ENCODE measurements at places on chromosomes 2 and 18.

GRCh38 chr2:126890136-126890510 is 8.6 kb upstream of the TEX51 start:
- DNase-seq, result no peak

DNA sequence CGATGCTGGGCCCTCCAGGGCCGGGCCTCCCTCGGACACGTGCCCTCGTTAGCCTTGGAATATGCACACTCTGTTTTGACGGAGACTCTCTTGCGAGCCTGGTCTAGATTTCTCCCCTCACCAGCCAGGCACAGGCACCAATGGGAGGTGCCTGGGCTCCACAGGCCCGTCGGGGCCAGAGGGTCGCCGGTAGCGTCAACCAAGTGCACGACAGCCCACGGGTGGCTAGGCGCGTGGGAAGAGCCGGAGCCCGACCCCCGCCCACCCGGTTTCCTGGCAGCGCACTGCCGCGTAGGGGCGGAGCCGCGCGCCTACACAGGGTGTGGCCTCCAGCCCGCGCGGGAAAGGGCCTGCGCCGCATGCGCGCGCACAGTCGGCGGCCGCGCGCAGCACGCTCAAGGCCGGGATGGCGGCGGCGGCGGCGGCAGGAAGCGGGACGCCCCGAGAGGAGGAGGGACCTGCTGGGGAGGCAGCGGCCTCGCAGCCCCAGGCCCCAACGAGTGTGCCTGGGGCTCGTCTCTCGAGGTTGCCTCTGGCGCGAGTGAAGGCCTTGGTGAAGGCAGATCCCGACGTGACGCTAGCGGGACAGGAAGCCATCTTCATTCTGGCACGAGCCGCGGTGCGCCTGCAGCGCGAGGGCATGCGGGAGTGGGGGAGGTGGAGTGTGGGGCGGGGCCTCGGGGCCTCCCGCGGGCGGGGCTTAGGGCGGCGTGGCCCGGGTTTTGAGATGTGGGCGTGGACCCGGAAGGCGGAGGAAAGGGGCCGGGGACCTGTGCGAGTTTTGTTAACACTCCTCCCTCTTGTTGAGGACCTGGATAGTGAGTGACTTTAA is at the start of gene POLE4:
Gene POLE4 (plus strand): TSS at position 370 of the 832 bp plus-strand sequence. CDS start 37 bp downstream, at position 407.
- DNase-seq, result peak; percentile 83

- peak; percentile 23 for DNase-seq
Observed at GRCh38 chr2:10883801-10884478, 27.8 kb upstream of the KCNF1 start.

GRCh38 chr18:32770054-32770665 is 2.7 kb downstream of the KLHL14 start:
- DNase-seq, result peak; percentile 95

DNA sequence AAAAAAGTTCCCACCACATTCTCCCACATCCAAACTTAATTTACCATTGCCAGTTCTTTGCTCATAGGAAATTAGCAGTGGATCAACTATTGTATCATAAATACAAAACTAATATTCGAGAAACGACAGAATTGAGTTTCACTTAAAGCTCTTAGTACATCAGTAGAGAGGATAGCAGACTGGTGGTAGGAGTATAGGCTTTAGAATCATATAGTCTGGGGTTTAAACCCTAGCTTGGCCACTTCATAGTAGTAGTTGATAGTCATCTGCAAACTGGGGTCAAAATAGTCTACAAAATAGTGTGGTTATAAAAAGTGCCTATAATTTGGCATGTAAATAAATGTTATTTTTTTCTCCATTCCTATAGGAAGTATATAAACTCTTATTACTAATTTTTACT is 30.9 kb downstream of the PIK3C3 start:
- DNase-seq, result no peak

DNA sequence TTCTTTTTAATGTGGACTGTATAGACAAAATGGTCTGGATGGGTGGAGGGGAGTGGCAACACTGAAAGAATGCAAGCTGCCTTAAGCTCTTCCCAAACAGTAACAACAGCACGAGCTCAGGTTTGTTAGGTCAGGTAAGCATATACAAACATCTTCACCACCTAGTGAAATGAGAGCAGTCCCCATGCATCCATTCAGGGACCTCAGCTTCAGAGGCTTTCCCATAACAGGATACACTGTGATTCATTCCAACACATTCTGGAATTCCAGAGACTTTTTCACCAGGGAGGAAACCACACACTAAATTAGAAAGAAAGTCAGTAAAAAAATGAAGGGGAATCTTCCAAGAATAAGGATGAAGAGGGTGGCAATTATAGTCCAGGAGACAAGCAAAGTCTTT is 50.4 kb upstream of the BZW1 start:
- DNase-seq, result no peak

GRCh38 chr2:26473796-26474195 is 4.1 kb downstream of the OTOF start:
- no peak for DNase-seq

DNA sequence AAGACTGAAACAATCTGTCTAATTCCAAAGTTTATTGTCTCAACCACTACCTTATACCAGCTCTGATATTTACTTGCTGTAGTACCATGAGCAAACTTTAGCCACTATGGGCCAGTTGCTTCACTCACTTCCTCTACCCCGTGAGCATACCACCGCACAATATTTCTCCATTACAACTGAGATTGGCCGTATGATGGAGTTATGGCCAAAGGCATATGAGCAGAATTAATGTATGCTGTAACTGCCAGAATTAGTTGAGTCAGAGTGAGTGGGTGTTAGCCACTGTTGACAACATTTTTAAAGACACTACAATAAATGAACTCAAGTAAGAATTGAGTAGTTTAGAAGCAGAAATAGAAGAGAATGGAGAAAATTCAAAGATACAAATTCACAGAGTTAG is 69.7 kb downstream of the LRATD1 start:
- DNase-seq, result no peak

DNA sequence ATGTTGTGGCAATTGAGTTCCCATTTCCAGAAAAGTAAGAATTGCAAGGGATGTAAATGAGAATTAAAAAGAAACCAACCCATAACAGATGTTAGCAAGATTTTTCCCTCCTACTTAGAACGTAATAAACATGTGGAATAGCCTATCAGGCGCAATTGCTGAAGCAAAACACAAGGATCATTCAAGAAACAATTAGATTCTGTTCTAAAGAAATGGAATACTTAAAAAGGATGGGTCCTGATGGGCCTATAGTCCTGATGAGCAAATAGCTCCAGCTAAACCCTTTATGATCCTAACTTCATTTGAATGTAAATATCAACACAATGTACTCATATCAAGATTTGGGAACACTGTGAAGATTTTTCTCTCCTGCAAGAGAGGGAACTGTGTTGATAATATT is 771.0 kb upstream of the CDH7 start:
- no peak for DNase-seq

GRCh38 chr2:213148572-213149261 is 2.7 kb downstream of the IKZF2 start:
- no peak for DNase-seq

DNA sequence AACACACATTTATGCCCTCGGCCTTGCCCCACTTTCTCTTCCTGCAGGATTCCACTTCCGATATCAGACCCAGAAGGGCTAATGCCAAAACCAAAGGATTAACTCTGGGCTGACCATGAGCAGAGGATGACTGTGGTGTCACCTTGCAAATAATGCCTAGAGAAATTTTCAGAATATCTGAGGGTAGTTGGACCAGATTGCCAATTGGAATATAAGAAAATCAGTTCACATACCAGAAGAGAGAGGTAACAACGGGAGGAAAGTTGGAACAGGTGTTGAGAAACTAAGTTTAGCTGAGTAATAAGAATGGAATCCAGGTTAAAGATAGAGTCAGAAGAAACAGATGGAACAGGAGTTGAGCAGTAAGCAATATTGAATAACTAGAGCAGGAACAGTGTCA is 232.7 kb upstream of the UBE2E3 start:
- DNase-seq, result no peak

DNA sequence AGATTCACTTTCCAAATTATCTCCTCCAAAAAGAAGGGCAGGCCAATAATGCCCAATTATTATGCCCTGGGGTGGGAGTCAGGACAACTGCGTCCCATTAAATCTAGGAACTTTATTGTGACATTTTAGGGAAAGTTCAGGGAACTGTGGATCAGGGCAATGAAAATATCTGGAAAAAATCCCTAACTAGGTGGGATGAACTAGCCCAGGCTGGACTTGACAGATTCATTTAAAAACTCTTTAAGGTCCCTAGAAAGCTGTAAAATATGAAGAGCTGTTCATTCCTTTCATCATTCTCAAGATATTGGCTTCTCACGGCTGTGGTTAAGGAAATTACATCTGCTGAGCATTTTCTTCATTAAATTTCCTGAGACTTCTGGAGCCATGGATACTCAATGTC is 8.2 kb downstream of the CREG2 start:
- no peak for DNase-seq

- no peak for DNase-seq
Observed at GRCh38 chr18:13381944-13382365, 163.4 kb downstream of the LDLRAD4 start.

- peak; percentile 65 for DNase-seq
Observed at GRCh38 chr18:24831871-24832665, 371.6 kb downstream of the HRH4 start.

DNA sequence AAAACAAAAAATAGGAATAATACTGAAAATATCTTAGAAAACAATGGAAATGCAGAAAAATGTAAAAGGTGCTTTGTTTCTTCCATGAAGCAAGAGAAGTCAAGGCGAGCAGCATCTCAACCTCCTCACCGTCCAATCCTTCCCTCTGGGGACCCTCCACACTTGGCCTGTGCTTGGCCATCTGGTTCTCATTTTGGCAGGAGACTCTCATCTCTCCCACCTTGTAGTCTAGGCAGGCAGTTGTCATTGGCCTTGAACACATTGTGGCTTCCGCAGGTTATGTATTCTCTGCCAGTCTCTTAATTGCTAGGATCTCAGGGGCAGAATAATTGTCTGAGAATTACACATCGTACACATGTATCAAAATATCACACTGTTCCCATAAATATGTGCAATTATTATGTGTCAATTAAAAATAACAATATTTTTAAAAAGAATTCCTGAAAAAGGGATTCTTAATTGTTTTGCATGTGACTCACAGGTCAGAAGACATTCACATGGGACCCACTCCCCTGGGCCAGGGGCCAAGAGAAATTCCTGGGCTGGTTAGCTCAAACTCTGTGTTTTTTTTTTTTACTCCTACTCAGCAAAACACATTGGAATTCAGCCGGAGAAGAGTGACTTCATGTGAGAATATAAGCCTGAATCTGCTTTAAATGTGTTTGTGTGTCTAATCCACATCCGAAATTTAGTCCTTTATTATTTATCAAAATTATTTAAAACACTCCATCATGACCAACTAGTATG is 14.0 kb upstream of the ANKRD62 start:
- no peak for DNase-seq

GRCh38 chr2:19488009-19488691 is 129.7 kb upstream of the OSR1 start:
- DNase-seq, result no peak

DNA sequence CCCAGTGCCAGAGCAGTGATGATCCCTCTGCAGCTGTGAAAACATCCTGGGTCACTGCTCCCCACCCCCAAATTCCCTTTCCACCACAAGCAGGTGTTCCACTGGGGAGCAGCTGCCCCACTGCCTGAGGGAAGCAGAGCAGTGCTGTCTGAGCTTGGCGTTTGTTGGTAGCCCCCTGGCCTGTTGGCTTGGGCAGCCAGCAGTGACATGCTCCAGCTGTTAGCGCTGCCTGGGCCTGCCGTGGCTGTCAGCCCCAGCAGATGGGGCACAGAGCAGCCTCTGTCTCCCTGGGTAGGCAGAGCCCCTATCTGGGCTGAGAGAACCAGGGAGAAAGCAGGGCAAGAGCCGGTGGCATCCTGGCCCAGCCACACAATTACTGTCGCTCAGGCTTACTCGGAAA is 247.7 kb downstream of the GLI2 start:
- DNase-seq, result peak; percentile 75

- DNase-seq, result peak; percentile 30
Observed at GRCh38 chr2:37230581-37230980, 815 bp downstream of the CEBPZ start.

GRCh38 chr2:12636837-12637581 is 79.7 kb upstream of the TRIB2 start:
- no peak for DNase-seq

- no peak for DNase-seq
Observed at GRCh38 chr2:105144941-105145300, 96.6 kb upstream of the GPR45 start.

Data from NCI-H69 (cell line).